ENCODE measurements at places on chromosomes 3 and 15.

- no peak for DNase-seq
These were observed 20.2 kb downstream of the TGFBR2 start for GRCh38 chr3:30626443-30627180.

GRCh38 chr3:170247875-170248274 is 25.7 kb downstream of the PRKCI start:
- no peak for DNase-seq

- no peak for DNase-seq
These were observed 2.5 kb upstream of the HACD2 start for GRCh38 chr3:123587401-123587800.

GRCh38 chr3:18725668-18726407 is 300.7 kb upstream of the SATB1 start:
- peak; percentile 21 for DNase-seq

- DNase-seq: no peak
These were observed 111.6 kb upstream of the ACP3 start for GRCh38 chr3:132205609-132206008.

All from CD8-positive, alpha-beta T cell (primary cell).